Body of pancreas (tissue), 4 donors: ENCODE measurements at places on chromosomes 11 and 22. TPM values are rescaled to one million over a fixed set of nuclear protein-coding genes. Genes with fewer than 3 reads are reported as not detected.

DNA sequence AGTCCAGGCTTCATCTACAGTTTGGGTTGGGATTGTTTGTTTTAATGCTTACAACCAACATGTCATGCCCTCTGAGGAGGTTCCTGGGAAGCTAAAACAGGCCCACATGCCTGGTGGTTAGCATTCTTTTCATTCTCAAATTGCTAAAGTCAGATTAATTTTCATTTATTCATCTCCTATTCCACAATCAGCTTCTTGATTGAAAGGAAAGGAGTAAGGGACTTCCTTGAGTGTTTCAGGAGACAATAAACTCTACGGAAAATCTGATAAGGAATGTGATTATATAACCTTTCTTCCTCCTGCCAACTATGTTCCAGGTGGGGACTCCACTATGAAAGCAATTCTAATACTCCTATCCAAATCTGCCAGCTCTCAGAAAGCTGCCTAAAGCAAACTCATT is 30.8 kb downstream of the MRTFA start:
- DNase-seq: no peak

DNA sequence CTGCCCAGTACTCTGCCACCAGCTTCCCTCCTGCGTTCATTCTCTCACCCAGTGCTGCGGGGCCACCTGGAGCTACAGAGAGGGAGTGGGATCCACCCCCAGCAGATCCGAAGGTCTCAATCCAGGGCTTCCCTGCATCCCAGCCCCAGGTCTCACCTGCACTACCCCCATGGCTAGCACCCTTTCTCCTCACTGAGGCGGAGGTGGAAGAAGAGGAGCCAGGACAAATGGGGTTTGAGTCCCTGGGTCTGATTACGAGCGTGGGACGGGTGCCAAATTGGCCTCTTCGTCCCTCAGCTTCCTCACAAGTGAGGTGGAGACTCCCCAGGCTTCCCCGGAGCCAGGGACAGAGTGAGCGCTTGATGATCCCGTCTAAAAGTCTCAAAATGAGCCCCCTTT is 64.2 kb downstream of the NFAM1 start:
- peak; percentile 19 for DNase-seq

DNA sequence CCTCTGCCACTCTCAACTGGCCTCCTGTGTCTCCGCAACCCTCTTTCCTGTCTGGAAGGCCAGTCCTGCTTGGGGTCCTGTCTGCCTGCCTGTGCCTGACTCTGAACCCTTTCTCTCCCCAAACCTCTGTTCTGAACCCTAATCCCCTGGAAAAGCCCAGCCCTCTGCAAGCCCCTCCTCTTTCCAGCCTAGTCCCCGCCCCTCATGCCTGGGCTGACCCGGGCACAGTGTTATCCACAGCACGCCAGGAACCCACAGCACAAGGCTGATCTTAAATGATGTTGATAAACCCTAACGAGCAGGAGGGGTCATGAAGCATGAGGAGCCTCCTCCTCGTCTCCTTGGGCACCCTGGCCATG is at the start of gene IFITM10:
Gene IFITM10 (minus strand): TSS at position 115 of the 359 bp plus-strand sequence. CDS start 153 bp downstream, outside the sequence.
- no peak for DNase-seq

DNA sequence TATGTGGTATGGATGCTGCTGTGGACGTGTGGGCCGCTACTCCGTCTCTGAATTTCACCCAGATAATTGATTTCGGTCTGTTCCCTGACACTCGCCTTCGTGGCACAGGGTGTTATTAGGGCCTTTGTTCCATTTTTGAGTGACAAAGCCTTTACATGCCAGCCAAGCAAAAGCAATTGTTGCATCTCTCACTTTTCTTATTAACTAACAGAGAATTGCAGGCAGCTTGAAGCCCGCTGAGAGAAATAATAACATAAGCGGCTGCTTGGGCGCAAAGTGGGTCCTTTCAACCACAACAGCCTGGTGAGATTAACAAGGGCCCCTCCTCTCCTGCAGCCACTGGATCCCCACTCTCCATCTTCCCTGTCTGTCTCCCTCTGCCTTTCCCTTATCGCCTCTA is 449.4 kb downstream of the NTM start:
- no peak for DNase-seq

- no peak for DNase-seq
These were observed 61.4 kb downstream of the C11orf58 start for GRCh38 chr11:16799890-16800289.

DNA sequence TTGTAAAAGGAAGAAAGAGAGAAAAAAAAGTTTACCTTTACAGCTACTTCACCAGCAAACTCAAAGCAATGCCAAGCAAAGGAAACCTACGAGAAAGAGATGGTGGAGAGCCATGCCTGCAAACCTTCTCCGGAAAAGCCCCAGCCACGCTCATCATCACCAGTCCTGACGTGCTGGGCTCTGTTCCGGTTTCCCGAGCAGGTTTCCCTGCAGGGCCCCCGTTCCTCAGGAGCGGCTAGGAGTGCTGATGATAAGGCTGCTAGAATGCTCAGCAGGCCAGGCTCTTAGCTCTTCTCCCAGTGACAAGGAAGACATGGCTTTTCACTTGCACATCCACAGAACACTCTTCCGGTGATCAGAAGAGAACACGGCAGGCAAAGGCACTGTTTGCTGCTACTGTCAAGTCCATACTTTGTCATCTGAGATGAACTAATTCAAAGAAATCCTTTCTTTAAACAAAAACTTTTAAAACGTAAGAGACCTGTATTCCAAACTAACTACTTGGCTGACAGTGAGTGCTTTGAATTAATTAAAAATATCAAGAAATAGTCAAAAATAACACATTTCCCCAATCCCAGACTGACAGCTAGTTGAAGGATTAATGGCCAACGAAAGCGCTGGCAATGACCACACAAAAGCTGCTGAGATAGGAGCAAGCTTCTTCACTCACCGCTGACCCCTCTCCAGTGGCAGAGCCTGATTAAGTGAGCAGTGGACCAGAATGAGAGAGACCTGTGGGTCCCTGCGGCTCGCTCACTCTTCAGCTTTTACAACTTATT is 35.8 kb downstream of the DUSP8 start:
- no peak for DNase-seq

APOA1 gene
- total RNA-seq: 1.0 TPM

OVOL1 gene
- 0.78 TPM for total RNA-seq

GRCh38 chr11:109209572-109209971 is 212.4 kb upstream of the C11orf87 start:
- no peak for DNase-seq
